Fibroblast of skin of scalp (primary cell): ENCODE measurements at places on chromosomes 6 and 20.
A peak's percentile ranks its signal among the peaks of the same experiment; 100 is the strongest.

DNA sequence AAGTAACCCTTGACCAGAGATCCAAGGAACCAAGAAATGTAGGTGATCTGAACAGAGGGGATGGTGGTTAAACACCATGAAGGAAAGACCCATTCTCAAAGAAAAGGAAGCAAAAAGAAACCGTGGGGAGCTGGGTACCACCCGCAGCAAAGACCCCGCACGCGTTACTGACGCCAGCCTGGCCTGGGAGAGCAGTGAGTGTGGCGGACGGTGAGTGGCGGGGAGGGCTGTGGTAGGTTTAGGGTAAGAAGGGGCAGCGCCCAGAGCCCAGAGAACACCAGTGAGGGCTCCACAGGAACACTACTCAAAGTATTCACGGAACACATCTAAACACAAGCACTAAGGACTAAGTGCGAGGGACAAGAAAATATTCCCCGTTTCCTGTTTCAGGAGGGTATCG, 4.2 kb downstream of the GMEB2 start:
- no peak for DNase-seq

GRCh38 chr6:46090115-46091079, 39.4 kb upstream of the ENPP4 start:
- DNase-seq, result peak; percentile 46

- no peak for DNase-seq
Measured at GRCh38 chr6:21438237-21438985, 155.1 kb upstream of the SOX4 start.

DNA sequence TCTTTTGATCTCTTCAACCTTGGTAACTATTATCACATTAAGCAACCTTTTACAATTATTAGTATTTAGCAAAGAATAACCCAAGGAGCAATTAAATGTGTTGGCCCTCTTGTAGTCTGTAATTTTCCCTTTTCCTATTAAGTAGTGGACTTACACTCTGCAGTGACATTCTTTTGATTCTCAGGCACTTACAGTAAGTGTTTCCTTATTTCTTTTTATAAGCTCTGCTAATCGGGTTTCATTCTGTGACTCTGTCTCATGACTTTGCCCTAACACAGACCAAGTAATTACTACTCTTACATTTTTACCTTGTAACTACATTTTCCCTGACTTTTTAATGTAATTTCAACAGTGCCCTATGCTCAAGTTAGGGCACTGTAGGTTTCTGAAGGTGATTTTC, 104.0 kb upstream of the EPHA7 start:
- DNase-seq, result no peak

GRCh38 chr6:137815692-137816091, 51.4 kb upstream of the TNFAIP3 start:
- DNase-seq, result no peak

DNA sequence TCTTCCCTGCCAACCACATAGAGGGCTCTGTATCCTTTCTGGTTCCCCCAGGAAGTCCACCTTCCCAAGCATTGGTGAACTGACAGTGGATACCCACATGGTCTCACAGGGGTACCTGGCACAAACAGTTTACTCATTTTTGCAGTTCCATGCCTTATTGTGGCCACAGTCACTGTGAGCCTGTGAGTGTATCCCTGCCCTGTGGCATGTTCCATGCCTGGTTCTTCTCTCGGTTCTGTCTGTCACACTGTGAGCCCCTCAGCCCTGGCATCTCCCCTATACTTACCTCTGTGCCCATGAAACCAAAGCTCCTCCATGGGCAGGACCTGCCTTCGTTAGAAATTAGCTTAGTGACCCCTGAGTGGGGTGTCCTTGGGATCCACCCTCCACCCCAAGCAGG, 107.8 kb downstream of the TOX2 start:
- DNase-seq, result no peak

DNA sequence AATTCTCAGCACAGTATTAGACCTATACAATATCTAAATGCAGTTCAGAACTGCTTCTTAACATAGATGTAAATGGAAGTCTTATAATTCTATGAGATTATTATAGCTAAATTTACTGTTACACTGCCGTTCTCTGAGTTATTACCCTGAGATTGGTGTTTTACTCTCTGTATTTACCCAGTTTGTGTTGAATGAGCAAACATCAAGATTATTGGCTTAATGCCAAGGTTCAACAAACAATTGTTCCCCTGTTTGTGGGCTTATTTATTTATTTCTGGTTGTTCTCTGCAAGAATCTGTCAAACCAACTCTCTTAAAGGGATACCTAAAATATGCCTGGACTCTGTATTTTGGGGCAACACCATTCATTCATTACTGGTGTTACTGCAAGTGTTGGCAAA, 5.2 kb upstream of the STMND1 start:
- no peak for DNase-seq

GRCh38 chr20:22818636-22819035, 216.5 kb upstream of the SSTR4 start:
- no peak for DNase-seq

- DNase-seq, result peak; percentile 38
Measured at GRCh38 chr6:84220809-84221409, 6.5 kb downstream of the CEP162 start.

GRCh38 chr6:17031961-17032360, 69.9 kb upstream of the STMND1 start:
- DNase-seq, result no peak

GRCh38 chr6:15744818-15745402, 82.1 kb upstream of the DTNBP1 start:
- no peak for DNase-seq

DNA sequence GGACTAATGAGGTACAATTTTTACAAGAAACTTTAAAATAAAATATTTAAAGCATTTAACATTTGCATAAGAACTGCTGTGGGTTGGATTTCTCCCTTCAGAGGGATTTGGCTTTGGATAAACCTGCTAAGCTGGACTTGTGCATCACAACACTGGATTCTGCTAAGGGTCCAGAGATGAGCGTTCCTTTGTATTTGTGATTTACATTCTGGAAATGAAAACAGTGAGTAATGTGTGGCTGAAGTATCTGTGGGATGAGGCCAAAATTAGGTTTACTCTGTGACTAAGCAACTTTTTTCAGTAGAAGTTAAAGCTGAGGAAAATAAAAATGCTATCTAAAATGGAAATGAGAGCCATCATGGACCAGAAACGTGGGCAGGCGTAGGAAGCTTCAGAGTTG, 494.3 kb downstream of the EPM2A start:
- DNase-seq, result peak; percentile 36

DNA sequence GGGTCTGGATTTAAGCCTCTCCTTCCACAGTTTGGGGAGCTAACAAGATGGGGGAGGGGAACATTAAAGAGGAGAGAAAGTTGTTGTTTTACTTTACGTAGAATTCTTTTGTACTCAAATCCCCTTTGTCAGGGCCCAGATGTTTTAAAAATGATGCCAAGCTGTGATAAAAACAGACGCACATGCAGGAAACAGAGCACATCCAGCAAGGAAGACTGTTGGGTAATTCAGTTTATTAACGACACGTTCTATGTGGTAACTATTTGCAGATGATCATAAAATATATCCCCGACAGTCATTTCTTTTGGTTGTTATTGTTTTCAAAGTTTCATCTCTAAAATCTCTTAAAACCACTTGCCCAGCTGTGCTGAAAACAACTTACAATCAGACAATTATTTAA, 307.0 kb upstream of the PRDM1 start:
- DNase-seq, result no peak

GRCh38 chr6:42197555-42198362, 3.0 kb upstream of the GUCA1B start:
- DNase-seq, result peak; percentile 45

DNA sequence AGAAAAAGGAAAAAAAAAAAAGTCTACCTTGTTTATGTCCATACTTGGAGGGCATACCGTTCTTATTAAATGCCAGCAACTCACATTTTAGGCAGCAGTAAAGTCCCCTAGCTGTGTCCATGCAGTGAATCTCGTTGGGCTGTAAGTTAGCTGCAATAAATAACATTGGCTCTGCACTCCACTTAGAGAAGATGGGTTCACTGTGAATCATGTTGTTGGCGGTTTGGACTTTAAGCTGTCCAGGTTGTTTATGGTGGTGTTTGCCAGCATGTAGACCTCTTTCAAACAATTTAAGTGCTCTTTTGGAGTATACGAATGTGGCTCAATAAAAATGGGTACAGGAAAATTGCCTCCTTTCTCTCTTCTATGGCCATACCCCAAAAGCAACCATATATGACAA, 127.4 kb downstream of the ZNF217 start:
- no peak for DNase-seq

GRCh38 chr6:12767016-12767415, 50.4 kb downstream of the PHACTR1 start:
- DNase-seq, result no peak

DNA sequence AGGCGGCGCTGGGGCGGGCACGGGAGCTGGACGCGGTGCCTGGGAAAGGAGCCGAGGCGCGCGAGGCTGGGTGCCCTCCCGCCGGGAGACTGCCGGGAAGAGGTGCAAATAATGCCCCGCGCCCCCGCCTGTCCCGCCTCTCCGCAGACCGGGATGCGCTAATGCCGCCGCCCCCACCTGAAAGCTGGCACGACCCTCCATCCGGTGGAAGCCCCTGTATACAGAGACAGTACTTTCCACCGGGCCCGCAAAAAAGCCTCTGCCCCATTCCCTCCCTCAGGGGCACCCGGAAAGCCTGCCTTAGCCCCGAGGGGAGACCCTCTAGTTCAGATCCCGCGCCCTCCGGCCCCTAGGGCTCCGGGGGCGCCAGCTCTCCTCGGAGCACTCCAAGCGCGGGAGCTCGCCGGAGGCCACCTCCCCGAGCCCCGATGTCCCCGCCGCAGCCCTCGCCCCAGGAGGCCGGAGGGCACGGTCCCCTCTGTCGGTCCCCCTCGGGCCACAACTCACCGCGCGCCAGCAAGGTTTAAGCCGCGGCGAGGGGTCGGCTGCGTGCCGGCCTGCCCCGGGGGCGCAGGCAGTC, 1.2 kb downstream of the GRM4 start:
- no peak for DNase-seq

DNA sequence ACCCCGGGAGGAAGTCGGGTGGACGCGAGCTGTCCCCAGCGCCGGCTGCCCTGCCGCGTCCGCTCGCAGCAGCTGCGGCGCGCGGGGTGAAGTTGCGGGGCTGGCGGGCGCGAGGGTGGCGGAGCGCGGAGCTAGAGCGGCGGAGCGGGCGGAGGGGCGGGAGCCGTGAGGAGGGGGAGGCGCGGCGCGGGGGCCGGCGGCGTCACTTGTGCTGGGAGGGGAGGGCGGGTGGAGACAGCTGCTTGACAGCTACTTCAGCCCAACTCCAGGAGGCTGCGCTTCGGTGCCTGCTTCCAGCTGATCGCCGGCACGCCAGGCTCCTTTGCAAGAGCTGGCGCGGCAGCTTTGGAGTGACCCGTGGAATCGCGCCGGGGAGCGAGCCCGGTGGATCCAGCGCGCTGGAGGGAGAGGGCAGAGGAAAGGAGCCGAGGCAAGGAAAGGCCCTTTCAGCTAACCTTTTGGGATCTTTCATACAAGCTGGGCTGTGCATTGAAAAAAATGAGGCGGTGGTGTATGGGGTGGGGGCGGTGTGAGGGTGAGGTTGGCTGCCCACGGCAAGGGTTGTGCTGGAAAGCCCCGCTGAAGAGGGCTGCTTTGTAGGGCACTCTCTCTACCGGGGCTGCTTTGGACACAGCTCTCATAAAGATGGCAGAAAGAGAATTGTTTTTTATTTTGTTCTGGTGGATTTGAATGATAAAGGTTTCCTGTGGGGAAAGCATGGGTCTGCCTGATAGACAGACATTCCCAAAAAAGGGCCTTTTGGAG, 24.6 kb downstream of the RIPOR2 start:
- DNase-seq, result peak; percentile 52

DNA sequence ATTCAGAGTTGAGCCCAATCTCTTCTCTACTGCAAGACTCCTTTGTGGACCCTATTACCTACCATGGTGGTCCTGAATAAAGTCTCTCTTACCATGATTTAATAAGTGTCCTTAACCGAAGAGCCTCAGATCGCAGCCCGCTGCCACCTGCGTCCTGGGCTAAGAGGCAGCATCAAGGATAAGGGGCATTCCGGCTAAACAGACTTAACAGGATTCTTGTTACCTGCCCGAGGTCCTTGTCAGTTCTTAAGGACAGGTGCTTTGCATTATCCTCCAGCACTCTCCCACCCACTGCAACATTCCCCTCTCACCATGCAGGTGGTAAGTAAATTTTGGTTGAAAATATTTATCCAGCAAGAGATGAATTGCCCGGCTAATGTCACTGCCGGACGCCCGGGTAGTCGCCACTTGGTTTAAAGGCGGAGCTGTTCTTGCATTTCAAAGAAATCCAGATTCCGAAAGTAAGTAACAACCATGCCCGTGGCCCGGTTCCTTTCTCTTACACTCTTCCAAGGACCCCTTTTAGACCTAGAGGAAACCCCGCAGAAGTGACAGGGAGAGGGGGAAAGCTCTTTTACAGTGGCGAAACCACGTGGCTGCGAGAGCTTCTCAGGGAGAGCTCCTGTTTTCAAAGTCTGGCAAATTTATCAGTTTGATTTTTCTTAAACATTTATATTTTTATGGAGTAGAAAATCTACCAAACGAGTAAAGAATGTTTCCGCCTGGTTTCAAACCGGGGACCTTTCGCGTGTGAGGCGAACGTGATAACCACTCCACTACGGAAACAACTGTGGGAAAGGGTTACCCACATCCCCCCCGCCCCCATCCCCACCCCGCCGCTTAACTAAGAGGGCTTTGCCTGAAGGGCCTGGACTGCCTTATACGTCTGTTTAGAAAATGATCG, 41.9 kb upstream of the PRSS16 start:
- DNase-seq, result peak; percentile 9

- no peak for DNase-seq
Measured at GRCh38 chr6:157627195-157627966, 195.7 kb upstream of the SNX9 start.

GRCh38 chr6:89209457-89209856, 7.7 kb downstream of the GABRR1 start:
- no peak for DNase-seq

GRCh38 chr6:118186672-118187567, 279.9 kb downstream of the SLC35F1 start:
- DNase-seq, result peak; percentile 37

DNA sequence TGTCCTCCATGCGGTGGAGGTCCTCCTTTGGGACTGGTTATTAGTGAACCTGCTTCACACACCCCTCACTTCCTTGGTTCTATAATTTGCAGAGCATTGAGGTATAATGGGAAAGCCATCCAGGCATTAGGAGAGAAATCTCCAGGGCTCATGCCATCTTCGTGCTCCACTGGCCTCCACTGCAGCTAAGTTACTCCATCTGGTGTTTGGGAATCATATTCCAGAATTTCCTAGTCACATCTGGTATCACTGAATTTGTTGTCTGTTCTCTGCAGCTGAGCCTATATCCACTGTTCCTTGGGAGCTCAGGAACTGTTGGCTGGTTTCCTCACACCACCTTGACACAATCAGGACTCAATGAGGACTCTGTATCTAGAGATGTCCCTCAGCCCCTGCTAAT, 173.0 kb upstream of the TSHZ2 start:
- DNase-seq, result no peak

GRCh38 chr6:117156741-117157140, 108.6 kb upstream of the VGLL2 start:
- DNase-seq, result no peak

- DNase-seq, result no peak
Measured at GRCh38 chr20:50416269-50417022, 93.7 kb upstream of the PTPN1 start.

- no peak for DNase-seq
Measured at GRCh38 chr6:34249469-34250261, 859 bp upstream of the SMIM29 start.
